ENCODE measurements at places on chromosomes 7 and 10.

- no peak for DNase-seq
Observed at GRCh38 chr10:110016039-110016438, 8.3 kb downstream of the ADD3 start.

DNA sequence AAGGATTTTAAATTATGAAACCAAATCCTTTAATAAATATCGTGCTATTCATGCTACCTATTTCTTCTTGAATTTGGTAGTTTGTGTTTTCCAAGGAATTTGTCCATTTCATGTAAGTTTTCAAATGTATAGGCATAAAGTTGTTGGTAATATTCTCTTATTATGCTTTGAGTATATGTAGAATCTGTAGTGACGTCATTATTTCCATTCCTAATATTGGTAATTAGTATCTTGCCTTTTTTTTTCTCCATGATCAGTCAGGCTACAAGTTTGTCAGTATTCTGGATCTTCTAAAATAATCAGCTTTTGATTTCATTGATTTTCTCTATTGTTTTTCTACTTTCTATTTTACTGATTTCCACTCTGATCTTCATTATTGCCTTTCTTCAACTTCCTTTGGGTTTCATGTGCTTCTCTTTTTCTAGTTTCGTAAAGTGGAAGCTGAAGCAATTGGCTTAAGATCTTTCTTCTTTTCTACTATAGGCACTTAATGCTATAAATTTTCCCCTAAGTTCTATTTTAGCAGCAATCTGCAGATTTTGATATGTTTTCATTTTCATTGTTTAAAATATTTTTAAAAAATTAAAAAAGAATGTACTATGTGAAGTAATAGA lies 156.5 kb upstream of the HDAC9 start:
- DNase-seq = no peak

DNA sequence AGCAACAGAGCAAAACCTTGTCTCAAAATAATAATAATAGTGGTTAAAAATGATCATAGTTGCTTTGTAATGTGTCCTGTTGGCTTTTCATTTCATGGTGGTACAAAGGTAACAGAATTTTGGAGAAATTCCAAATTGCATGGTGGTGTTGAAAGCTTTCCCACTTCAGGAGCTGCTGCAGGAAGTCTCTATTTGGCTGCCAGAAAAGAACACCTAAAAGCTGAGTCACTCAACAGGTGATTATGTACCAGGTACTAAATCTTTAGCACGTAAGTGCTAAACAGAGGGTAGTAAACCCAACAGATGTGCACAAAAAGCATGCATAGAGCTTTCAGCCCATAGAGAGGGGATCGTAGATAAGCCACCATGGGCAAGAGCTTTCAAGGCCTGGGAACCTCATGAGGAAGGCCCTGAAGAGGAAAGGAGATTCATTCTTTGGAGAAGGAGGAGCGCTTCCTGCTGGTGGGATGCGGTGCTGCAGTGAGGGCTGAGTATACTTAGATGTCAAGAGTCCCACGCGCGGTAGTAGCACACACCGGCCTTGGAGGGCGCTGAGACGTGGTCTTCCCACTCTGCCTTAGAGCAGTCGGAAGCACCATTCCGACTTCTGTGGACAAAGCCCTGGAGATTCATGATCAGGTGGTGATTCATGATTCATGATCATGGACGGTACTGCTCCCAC lies 118.7 kb downstream of the RALA start:
- no peak for DNase-seq

DNA sequence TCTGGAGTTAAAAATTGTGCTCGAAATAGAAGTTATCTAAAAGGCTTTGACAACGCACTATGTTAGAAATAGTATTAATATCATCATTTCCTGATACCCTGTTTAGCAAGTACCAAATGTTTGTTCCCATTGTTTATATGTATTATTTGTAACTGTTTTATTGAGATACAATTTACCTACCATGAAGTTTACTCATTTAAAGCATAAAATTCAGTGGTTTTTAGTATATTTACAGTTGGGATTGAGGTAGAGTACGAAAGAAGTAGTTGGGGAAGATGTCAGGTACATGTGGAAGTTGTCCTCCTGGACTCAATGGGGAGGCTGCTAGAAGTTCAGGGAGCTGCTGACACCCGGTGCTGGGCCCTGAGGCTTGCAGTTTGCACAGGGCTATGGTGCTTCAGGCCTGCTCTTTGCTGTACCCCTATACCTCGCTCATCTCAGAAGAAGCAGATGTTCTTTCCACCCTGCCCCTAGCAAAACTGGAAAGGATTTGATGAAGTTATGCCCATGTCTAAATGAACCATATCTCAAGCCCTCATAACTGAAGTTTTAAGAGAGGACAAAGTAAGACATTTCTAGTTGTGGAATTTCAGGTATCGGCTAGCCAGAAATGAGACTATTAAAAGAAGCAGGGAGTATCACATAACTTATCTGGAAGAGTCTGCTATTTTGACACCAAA lies 25.2 kb upstream of the WNT16 start:
- no peak for DNase-seq

DNA sequence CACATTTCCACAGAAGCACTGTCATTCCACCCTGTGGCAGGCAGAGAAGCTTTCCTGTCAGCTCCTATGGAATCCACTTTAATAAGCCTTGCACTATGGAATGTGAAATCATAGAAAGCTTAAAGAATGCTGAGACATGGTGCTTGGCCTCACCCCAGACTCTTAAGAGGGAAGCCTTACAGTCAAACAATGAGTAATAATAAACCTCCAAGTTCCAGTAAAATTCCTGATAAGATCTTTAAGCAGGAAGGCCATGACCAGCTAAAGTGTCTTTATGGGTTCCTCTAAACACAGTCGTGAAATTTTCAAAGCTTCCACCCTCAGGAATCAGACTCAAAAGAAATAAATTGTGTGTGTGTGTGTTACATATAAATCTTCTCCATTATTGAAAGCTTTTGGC lies 11.9 kb upstream of the TEX36 start:
- no peak for DNase-seq

DNA sequence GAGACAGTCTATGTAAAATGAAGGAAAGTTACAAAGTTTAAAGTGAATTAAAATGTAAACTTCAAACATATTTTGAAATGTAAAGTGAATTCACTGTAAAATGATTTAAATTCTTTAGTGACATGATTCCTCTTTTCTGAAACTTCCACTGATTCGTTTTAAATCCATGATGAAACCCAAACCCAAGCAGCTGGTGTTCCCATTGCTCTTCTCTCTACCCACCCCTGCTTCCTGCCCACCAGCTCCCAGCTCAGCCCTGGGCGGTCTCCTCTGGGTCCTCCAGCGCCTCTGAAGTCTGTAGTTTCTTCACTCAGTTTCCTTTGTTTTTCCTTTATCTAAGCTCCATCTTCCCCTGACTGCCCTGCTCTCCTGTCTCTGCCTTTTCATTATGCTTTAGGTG lies 175.9 kb downstream of the SNX10 start:
- no peak for DNase-seq

GRCh38 chr10:52897162-52897561 lies 124.6 kb upstream of the MBL2 start:
- DNase-seq = no peak

- no peak for DNase-seq
Observed at GRCh38 chr7:30303312-30304039, 19.1 kb downstream of the ZNRF2 start.

Measured in caudate nucleus (tissue), 63 donors.